ENCODE measurements at places on chromosomes 13 and 19. TPM values are rescaled to one million over a fixed set of nuclear protein-coding genes. Genes with fewer than 3 reads are reported as not detected.
A peak's percentile ranks its signal among the peaks of the same experiment; 100 is the strongest.

GRCh38 chr13:44364345-44365000 is 9.2 kb upstream of the SERP2 start:
- peak; percentile 62 for DNase-seq

DNA sequence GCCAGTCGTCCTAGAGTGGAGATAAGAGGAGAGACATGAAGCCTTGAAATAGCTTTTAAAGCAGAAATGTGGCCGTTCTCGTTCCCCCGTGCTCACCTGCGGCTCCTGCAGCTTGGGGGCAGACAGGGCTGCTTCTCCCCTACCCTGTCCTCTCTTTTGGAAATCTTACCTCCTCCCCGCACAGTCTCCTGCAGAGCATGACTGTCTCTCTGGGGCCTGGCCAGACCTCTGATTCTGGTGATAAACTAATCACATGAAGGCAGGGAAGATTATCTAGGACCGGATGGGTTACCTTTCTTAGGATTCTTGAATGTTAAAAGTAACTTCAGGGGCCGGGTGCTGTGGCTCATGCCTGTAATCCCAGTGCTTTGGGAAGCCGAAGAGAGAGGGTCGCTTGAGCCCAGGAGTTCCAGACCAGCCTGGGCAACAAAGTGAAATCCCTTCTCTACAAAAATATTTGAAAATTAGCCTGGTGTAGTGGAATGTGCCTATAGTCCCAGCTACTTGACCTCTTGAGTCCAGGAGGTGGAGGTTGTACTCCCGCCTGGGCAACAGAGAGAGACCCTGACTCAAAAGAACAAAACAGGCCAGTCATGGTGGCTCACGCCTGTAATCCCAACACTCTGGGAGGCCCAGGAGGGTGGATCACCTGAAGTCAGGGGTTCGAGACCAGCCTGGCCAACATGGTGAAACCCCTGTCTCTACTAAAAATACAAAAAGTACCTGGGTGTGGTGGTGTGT is 8.1 kb downstream of the CEBPA start:
- DNase-seq: no peak

- DNase-seq: no peak
Observed at GRCh38 chr13:110118106-110118505, 188.9 kb downstream of the COL4A1 start.

GRCh38 chr13:105410602-105411001 is 1124.9 kb downstream of the EFNB2 start:
- DNase-seq: peak; percentile 67

DNA sequence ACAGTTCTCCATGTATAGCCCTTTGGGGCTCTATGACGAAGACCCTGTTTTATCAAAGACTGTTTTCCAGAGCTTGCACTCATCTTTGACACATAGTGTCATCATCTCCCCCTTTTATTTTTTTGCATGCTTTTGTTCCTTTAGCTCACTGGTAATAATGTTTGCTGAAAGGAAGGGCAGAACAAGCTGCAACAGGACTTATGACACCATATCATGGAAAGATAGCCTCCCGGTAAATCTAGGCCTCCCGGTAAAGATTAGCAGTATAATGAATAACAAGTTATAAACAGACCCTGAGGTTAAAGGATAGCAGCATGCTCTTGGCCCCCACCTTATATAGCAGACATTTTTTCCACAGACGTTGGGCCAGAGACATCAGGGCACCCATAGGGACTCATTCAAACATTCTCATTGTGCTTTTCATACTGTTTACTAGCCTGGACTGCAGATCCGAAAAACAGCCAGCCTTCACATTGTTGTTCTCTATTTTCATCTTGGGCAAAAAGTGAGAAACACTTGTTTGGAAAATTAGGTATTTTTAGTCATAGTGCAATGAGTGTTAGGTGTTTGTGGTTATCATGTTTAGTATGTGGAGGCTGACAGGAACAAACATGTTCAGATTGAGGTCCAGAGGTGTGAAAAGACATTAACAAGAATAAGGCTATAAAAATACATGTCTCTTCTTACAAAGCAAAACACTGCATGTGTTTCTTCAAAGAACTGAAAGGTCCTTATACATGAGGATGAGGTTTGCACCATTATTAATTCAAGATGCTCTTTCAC is 136.9 kb upstream of the SPRY2 start:
- no peak for DNase-seq

DNA sequence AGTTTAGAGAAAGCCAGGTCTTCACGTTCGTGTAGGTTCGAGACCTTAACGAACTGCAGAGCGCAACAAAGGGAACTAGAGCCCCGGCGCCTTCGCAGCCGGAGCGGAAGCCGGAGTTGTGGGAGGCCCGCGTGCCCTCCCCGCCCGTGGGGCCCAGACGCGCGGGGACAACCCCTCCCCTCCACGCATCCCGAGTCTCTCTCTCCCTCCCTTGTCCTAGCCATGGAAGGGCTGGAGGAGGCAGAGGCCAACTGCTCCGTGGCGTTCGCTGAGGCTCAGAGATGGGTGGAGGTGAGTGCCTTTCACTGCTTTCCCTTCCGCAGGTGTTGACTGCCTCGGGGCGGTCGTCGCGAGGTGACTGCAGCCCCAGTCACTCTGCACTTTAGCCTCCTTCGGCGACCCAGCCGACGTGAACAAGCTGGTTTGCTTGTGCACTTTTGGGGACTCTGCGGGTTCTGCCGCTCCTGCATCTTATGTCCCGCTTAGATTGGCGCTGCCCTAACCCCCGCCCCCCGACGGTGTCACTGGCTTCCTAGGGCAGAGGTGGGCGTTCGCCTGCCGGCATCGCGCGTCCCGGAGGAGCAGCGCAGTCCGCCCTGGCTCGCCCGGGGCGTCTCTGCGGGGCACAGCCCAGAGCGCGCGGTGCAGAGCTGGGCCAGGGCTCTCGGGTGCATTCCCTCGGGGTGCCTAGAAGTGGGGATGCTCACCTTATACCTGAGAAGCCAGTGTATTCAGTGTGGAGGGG is 478 bp downstream of the LMO7 start:
- peak; percentile 70 for DNase-seq

The TNFSF13B gene
- 12.3 TPM for total RNA-seq

The IL17D gene
- total RNA-seq: not detected

The SH2D3A gene
- 45.5 TPM for total RNA-seq

DNA sequence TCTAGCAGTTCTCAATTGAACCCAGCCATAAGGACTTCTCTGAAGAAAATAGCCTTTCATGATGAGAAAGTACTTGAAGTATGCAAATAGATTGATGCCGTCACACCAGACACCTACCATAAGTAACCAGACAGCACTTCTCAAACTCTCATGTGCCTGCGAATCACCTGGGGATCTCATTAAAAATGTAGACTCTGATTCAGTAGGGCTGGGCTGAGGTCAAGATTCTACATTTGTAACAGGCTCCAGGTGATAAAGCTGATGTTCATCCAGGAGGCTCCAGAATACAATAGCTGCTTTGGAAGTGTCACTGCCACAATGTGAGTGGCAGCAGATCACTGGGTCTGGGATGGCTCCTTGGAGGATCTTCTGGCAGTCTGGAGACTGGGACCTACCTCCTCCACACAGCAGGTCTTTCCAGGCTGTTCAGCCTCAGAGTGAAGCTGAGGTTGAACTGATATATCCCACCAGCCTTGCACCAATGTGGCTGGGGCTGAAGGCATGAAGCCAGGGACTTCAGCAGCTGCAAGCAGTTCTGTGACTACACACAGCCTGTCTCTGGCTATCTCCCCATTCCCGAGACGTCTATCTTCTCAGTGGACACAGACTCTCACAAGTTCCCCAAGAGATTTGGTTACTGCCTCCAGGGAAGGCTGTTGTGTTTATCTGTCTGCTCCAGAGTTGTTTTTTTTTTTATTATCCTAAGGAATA is 9.1 kb downstream of the MBNL2 start:
- no peak for DNase-seq

The MARK4 gene
- total RNA-seq: 27.2 TPM

DNA sequence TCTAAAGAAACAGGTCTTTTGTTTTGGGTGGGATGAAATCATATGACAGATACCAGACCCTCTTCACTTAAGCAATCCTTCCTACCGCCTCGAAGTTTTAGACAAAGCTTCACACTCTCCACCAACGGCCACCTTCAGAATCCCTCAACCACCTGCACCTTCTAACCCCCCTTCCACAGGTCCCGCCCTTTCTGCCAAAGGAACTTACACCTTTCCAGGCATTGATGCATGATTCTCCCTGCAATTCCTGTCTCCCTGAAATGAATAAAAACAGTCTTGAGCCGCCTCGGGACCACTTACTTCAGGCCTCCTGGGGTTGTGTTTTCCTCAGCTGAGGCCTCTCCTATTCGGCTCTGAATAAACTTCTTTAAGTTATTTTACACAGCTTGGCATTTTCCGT is 859 bp downstream of the ZNF433 start:
- no peak for DNase-seq

The TMEM190 gene
- not detected for total RNA-seq

DNA sequence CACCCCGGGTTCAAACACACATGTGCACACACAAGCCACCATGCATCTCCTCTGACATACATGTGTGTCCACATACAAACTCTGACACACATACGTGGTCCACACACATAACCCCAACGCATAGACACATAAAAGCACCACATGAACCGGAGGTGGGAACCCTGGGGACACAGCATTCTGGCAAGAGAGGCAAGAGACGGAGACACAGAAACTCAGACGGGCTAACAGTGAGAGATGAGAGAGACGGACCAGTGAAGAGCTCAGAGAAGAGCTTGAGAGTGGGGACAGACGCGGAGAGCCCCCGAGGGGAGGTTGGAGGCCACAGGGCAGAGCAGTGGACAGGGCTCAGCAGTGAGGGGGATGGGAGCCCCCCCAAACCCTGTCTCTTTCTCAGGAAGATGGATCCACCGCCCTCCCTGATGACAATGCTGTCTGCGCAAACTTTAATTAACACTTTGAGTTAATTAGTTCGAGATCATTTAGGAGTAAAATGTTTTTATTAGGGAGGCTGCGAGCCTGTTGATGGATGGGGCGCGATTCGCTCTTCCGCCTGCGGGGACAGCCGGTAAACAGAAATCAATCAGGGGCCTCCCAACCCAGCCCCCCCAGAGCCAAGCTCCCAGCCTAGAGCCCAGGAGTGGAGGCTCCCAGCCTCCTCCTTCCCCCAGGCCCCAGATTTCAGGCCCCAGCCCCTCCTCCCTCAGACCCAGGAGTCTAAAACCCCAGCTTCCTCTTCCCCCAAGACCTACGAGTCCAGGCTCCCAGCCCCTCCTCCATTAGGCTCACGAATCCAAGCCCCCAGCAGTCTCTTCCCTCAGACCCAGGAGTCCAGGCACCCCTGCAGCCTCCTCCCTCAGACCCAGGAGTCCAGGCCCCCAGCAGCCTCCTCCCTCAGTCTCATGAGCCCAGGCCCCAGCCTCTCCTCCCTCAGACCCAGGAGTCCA is 9.5 kb upstream of the ERFL start:
- no peak for DNase-seq

DNA sequence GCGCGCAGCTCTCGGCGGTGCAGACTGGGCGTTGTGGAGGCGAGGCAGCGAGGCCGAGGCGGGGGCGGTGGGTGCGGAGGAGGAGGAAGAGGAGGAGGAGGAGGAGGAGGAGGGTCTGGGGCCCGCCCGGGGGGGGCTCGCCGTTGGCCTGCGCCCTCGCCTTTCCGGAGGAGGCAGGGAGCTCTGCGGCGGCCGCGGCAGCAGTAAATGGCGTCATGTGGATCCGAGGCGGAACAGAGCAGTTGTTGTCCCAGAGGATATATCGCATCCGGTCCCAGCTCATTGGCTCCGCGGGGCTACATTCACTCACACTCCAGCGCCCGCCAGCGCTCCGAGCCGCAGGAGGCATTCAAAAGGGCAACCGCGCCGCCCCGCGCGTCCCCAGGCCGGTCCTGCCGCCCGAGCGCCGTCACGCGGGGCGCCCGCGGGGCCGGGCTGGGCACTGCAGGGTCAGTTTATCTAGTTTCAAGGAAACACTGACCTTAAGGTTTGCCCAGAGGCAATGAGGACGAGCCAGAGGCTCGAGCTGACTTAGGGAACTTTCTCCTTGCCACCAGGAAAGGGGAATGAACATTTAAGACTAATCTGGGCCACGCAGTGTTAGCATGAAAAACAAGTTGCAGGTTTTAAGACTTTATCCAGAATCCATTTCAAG is at the start of gene SPRY2:
Gene SPRY2, minus strand, starts transcription at position 26 of the 655 bp plus-strand sequence. CDS start 3,421 bp downstream, outside the sequence.
- peak; percentile 98 for DNase-seq

DNA sequence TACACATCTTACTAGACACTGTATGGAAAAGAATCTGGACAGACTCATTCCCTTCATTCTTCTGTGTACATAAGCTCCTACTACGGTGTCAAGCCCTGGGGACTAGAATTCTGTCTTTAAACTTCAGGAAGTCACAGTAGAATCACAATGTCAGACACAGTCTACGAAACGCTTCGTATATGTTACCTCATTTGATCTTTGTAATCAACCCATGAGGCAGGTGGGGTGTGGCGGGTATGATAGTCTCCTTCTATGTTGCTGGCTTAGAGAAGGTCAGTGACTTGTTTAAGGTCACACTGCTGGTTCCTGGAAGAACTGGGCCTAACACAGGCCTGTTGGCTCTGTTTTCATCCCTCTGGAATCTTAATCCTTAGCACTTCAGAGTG is 32.2 kb upstream of the TPT1 start:
- no peak for DNase-seq

DNA sequence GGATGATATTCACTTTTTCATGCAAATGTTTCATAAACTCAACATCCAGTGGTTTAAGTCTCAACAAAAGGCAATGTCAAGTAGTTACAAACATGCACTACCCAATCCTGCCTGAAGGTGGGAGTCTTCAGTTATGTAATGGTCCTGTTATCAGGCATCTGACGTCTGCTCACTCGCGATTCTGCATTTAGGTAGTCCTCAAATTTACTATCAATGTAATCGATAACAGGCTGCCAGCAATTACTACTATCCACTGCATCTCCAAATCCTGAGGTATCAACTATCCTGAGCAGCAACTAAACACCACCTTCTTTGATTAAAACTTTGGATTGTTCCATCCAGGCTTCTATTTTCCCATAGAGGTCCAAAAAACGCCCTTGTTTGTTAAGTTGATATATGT is 51.2 kb downstream of the NLRP12 start:
- peak; percentile 44 for DNase-seq

- DNase-seq: no peak
Observed at GRCh38 chr19:33470686-33471085, 50.9 kb downstream of the PEPD start.

- DNase-seq: peak; percentile 85
Observed at GRCh38 chr19:32675720-32676185, at the start of gene RGS9BP. Gene RGS9BP (plus strand): TSS chr19:32675848. CDS start chr19:32676264, 416 bp downstream.

The ERICH4 gene
- not detected for total RNA-seq

The MBD3L3 gene
- total RNA-seq: not detected

The POP4 gene
- 40.7 TPM for total RNA-seq

The ZNF543 gene
- total RNA-seq: 4.6 TPM

The ATP12A gene
- total RNA-seq: not detected

The LMTK3 gene
- 0.45 TPM for total RNA-seq

DNA sequence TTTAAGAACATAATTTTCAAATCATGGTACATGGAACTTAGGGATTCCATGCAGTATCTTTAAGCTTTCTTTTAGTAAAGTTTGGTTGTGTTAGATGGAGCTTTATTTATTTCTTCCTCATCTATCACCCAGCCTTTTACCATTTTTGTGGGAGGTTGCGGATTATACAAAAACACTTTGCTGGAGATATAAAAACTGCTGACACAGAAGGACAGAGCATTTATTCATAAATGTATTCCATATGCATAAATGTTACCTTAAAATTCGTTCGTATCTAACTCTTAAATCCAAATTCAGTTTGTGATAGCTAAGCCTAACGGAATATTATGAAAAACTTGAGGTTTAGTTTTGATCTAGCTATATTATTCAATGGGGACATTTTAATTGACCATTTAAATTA is 143.3 kb downstream of the TDRD3 start:
- DNase-seq: no peak
